ENCODE measurements at places on chromosomes 11 and 22.
A peak's percentile ranks its signal among the peaks of the same experiment; 100 is the strongest.

DNA sequence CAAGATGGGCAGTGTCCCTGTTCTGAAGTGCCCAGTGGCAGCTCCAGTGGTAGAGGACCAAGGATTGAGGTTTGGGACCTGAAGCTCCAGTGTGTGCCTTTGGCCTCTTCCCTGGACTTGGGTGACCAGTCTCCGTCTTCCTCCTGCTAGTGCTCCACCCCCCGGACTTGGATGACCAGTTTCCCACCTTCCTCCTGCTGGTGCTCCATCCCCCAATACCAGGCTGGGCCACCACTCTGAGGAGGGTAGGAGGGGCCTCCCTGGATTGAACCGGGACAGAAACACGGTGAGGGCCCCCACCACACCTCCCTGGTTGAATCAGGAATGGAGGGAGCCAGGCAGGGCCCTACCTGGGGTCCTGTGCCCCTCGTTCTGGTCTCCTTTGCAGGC lies 10.9 kb upstream of the NEAT1 start:
- DNase-seq = no peak

DNA sequence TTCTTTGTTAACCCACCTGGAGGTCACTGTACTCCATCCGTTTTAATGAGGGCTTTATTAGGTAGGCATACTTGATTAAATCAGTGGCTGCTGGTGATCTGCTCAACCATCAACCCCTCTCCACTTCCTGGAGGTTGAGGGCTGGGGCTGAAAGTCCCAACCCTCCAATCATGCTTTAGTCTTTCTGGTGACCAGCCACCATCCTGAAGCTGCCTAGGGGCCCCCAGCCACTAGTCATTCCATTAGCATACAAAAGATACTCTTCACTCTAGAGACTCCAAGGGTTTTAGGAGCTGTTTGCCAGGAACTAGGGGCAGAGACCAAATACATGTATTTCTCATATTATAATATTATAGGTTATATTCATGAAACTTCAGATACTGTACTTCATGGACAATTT lies 13.5 kb downstream of the DNAJC24 start:
- no peak for DNase-seq

DNA sequence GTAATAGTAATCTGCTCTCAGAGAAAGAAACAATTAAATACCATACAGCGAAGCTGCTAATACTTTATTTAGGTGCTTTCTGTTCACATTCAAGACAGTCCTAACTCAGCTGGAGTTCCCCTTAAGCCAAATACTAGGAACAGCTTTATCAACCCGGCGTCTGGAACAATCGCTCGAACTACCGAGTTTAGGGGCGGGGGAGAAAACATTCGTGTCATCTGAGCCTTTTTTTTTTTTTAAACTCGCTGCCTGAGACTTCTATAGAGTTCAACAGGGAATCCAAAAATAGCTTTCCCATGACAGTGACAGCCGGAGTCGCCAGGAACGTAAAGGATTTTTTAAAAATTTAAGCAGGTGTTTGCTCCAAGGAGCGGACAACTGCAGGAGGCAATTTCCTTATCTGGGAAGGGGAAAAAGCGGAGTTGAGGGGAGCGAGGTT lies 852 bp downstream of the TRAF6 start:
- no peak for DNase-seq

- DNase-seq = no peak
These were observed 3.3 kb upstream of the TRIM6 start for GRCh38 chr11:5593146-5593545.

GRCh38 chr11:97445561-97445960 lies 1055.7 kb downstream of the JRKL start:
- no peak for DNase-seq

GRCh38 chr11:15968461-15969130 lies 387.8 kb downstream of the SOX6 start:
- no peak for DNase-seq

DNA sequence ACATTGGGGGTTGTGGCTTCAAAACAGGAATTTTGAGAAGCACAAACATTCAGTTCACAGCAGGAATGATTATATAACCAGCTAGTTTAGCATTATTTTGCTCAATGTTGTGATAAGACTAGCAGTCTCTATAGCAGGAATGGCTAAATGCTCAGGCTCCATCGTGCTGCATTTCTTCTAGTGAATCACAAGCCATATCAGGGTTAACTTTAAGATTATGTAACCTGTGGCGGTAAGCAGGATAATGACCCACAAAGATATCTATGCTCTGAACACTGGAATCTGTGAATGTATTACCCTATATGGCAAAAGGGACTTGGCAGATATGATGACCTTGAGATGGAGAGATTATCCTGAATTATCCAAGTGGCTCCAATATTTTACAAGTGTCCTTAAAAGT lies 14.8 kb downstream of the FSHB start:
- no peak for DNase-seq

- no peak for DNase-seq
These were observed 51.9 kb upstream of the PTPRJ start for GRCh38 chr11:47928426-47928825.

DNA sequence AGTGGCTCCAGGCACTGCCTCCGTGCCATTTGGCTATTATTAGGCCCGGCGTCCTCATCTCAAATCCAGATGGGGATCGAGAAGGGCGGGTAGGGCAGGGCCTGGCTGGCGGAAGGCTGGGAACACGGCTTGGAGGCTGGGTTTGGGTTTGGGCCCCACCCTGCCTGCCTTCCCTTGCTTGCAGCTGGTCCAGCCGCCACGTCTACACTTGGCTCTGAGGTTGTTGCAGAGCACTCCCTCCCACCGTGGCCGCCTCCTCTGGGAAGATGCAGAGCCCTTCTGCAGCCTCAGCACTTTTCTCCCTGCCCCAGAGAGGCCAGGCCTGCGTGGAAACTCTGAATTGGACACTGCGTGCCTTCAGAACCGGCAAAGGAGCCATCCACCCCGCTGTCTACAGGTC lies 5.2 kb upstream of the SMTN start:
- no peak for DNase-seq

DNA sequence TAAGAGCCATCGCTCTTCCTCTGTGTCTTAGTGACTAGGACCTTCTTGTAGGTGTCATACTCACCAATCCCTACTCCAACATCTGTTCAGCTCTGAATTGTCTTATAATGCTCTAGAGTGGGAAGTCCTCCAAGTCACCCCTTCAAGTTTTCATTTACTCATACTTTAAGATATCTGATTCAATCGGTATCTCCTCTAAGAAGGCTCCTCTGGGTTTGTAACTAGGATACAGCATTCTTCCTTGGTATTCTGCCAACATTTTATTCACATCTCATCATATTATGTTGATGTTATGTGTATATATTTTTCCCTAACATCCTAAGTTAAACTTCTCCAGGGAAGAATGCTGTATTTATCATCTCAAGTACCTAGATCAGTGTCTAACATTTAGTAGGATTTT lies 662.1 kb downstream of the NTM start:
- DNase-seq = no peak

DNA sequence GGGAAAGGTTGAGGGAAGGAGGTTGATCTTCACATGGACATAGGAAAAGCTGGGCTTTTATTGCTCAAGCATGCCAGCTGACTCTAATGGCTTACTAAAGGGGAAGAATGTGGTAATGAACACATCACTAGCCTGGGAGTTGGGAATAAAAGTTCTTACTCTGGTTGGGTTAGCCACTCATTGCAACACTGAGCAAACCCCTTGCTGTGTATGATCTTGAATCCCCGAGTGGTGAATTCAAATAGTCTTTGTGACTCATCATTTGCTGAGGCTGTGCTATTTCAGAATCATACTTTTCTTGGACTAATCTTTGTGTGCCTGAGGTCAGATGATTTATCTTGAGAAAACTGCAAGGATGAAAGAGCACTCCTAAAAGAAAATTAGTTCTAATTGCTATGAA lies 304.1 kb upstream of the ANO5 start:
- DNase-seq = no peak

- no peak for DNase-seq
These were observed 25.0 kb upstream of the SLC5A1 start for GRCh38 chr22:32018056-32018455.

- no peak for DNase-seq
These were observed 402.4 kb downstream of the MN1 start for GRCh38 chr22:27399161-27399560.

- DNase-seq = no peak
These were observed 7.1 kb downstream of the ABCG4 start for GRCh38 chr11:119155733-119156492.

- DNase-seq = no peak
These were observed 660.5 kb downstream of the NTM start for GRCh38 chr11:132030896-132031295.

- no peak for DNase-seq
These were observed 119.6 kb upstream of the BLID start for GRCh38 chr11:122235615-122236014.

- DNase-seq = no peak
These were observed 21.5 kb downstream of the MUC6 start for GRCh38 chr11:1015064-1015463.

- DNase-seq = no peak
These were observed 2.2 kb downstream of the DTX4 start for GRCh38 chr11:59173964-59174663.

- DNase-seq = no peak
These were observed 579.7 kb upstream of the CCDC90B start for GRCh38 chr11:83865636-83866461.

- no peak for DNase-seq
These were observed 83.7 kb downstream of the TRIM29 start for GRCh38 chr11:120054016-120054752.

GRCh38 chr11:11993839-11994238 lies 14.6 kb downstream of the DKK3 start:
- DNase-seq = no peak

DNA sequence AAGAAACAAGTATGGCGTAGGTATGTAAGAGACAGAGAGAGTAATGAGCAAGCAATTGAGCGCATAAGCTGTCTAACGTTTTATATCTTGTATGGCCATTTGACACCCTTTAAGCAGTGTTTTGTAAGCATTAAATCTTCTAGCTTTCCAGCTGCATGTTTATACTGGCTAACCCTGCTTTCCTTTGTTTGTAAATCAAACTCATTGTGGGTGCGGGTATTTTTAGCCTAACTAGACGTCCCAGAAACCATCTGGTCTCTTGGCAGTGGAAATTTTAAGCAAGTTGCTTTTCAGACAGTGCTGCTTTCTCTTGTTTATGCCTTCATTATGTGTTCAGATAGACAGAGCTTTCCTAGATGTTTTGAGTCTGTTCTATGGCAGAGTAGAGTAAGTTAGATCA lies 73.5 kb downstream of the RNF169 start:
- DNase-seq = no peak

DNA sequence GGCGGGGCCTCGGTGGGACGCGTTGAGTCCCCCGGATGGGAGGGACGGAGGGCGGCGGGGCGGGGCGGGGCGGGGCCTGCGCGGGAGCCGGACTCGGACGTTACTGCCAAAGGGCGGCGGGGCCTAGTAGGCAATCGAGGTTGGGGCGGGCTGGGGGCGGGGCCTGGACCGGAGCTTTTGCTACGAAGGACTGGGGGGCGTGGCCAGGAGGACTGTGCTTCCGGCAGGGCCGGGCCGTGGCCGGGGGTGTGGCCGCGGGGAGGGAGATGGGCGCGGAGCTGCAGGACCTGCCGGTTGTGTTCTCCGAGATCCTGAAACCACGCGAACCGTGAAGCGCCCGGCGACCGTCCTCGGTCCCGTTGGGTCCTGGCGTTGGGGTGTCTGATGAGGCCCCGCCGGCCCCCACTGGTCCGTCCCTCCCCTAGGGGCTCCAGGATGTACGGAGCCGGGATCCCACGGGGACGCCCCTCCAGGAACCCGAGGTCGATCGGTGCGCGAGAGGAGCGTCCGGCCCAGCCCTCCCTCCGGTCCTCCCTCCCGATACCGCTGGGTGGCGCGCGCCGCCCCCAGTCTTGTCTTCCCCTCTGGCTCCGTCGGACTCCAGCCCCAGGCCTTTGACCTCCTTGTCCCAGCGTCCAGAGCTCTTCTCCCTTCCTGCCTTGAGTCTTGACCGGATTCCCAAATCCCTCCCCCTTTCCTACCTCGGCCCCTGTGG lies 648 bp upstream of the NUDT8 start:
- peak; percentile 86 for DNase-seq

DNA sequence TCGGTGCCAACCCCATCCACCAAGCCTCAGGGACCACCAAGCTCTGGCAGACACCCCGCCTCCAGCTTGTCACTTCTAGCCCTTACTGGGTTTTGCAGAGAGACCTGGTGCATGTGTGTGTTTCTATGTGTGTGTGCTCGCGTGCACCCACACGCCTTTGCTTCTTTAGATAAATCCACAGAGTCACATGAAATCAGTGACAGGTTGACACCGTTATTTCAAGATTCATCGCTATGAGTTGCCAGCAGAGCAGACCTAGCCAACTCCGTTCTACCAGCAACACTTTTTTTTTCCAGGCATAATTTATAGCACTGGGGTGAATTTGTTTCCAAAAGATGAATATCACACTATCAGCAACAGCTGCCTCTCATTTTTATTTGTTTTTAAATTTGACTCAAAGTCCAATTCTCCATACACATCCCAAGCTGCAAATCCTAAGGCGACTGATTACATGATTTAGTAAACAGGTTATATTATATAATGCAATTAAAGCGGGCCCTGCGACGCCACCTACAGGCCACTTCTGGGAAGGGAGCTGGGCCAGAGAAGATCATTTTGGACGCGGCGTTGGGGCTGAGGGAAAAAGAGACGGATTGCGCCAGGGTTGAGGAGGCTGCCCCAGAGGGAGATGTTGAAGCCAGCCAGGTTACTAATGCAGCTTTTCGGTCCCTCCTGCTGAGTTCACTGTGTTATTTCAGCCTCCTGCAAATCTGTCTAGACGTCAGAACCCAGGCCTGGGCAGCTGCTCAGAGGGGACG lies 150.5 kb downstream of the FEZ1 start:
- DNase-seq = no peak

- DNase-seq = no peak
These were observed at the start of gene APOL6 for GRCh38 chr22:35648066-35649025. Gene APOL6, plus strand, starts transcription at chr22:35648446. Its CDS starts 7,980 bp downstream, at chr22:35656426.

- DNase-seq = peak; percentile 11
These were observed 16.3 kb downstream of the OR2AG2 start for GRCh38 chr11:6755303-6755952.

- no peak for DNase-seq
These were observed 15.3 kb downstream of the RTN4RL2 start for GRCh38 chr11:57475671-57476046.

DNA sequence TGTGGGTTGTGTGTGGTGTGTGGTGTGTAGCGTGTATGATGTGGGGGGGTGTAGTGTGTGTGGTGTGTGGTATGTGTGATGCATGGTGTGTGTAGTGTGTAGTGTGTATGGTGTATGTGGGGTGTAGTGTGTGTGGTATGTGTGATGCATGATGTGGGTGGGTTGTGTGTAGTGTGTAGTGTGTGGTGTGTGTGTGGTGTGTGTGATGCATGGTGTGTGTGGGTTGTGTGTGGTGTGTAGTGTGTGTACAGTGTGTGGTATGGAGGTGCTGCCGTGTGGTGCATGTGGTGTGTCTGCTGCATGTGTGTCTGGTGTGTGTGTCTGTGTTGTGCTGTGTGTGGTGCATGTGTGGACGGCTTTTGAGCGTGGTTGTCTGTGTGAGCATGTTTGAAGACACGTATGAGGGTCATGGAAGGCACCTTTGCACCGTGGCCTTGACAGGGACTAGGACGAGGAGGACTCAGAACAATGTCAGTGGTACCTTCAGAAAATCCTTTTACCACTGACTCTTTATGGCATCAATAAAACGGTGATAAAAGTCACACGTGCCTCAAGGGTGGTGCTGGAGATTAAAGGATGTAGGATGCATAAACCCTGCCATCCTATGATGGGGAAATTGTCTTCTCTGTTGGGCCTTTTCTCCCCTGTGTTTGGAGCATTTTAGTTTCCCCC lies 328.7 kb upstream of the B3GAT1 start:
- no peak for DNase-seq

GRCh38 chr22:37197451-37198257 lies 9.6 kb upstream of the C1QTNF6 start:
- no peak for DNase-seq

- no peak for DNase-seq
These were observed 84.6 kb downstream of the SWAP70 start for GRCh38 chr11:9748361-9748970.

GRCh38 chr22:29320546-29320945 lies 5.0 kb upstream of the RASL10A start:
- no peak for DNase-seq
